ENCODE measurements at places on chromosomes 3 and 15.

DNA sequence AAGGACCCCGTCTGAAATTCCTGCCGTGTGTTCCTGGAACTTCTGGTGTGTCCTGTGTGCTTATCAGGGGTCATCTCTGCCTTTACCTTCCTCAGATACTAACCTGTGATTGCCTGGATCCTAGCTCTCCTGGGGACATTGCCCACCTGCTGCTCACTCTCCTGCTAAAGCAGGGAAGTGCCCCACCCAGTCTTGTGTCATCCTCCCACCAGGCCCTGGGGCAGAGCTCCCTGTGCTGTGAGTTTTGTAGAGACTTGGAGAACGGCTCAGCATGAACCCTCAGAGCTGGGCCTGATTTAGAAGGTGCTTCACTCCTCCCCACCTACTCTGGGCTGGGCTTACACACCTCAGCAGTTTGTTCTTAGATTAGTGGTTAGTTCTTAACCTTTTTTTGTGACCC is 3.8 kb upstream of the TMEM44 start:
- DNase-seq: no peak

DNA sequence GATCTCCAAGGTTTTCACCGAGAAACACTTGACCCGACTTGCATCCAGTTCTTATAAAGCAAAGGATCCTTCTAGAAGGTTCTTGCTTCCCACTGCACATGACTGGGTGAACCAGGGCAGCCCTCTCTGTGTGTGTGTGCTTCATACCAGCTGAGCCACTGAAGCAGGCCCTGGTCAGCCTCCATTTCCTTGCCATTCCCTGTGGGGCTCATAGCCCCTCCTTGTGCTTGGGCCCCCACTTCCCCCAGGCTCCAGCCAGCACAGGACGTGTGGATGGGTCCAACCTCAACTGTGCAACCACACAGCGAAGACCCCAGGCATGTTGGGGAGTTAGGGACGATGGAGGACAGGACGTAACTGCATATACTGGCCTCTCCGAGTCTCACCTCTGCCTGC is 15.5 kb downstream of the KLF15 start:
- DNase-seq: no peak

- no peak for DNase-seq
These were observed 32.1 kb downstream of the BUB1B start for GRCh38 chr15:40192942-40193341.

- no peak for DNase-seq
These were observed 12.1 kb downstream of the MRPS22 start for GRCh38 chr3:139355891-139356290.

DNA sequence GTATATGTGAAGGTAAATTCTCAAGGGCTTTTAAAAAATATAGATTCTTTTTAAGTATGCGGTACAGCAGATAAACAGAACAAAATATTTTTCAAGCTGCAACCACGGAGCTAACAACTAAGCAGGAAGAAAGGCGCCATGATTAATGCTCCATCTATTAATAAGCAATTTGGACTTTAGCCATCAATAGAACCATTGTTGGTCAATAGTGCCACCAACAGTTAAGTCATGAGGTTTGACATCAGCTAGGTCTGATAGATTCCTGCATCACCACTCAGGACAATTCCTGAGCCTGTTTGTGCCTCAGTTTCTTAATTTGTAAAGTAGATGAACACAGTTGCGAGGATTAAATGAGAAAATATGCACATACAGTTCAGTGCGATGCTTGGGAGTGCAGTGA is 65.1 kb upstream of the FAM3D start:
- no peak for DNase-seq

- DNase-seq: no peak
These were observed 56.6 kb downstream of the SH3GL3 start for GRCh38 chr15:83503595-83504364.

DNA sequence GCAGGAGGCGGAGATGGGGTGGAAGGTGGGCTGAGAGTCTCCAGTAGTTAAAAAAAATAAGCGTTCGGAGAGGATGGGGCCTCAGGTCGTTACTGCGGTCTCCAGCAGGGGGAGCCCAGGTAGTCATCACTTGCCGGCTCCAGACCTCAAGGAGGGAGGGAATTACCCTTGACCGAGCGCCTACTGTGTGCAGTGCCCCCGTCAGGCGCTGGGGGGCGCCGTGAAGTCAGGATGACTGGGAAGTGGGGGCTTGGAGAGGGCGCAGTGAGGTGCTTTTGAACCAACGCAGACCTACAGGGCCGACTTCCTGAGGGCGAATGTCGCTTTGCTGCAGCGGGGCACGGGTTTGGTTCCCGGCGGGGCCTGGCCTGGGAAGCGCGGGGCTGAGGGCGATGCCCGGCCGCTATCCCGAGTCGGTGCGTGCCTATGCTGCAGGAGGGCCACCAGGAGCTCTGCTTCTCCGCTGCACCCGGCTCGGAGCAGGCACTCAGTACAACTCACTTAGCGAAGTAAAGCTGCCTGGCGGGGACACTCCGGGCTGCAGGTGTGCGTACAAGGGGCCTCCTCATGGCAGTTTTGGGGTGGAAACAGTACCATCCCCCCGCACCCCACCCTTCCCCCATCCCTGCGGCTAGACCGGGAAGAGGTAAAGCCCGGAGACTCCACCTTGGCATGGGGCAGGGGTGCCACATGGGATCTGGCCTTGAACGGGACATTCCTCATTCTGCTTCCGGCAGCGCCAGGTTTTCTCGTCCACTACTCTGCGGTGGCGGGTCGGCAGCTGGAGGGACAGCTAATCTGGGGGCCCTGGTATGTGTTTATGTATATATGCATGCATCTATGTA is 79.8 kb downstream of the RHCG start:
- DNase-seq: peak; percentile 81

DNA sequence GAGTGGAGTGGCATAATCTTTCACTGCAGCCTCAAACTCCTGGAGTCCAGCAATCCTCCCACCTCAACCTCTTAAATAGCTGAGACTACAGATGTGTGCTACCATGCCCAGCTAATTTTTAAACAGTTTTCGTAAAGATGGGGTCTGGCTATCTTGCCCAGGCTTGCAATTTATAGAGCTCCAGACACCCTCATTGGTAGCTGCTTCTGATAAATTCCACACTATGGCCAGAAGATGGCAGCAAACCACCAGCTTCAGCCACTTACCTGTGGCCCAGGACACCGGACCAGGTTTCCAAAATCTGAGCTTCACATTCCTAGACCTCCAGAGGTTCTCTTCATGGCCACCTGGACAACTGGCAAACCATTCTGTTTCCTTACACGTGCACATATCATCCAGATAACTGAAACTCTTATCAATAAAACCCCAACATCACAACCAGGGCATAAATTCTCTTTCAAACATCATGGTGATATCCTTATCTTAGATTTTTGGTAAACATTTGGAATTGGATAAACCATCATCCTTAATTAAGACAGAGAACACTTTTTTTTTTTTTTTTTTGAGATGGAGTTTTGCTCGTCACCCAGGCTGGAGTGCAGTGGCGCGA is 28.9 kb downstream of the FBXW12 start:
- peak; percentile 68 for DNase-seq
